ENCODE measurements at places on chromosomes 3 and 15. TPM values are rescaled to one million over a fixed set of nuclear protein-coding genes. Genes with fewer than 3 reads are reported as not detected.

GRCh38 chr3:188064831-188065493, 89.0 kb upstream of the LPP start:
- no peak for DNase-seq

DNA sequence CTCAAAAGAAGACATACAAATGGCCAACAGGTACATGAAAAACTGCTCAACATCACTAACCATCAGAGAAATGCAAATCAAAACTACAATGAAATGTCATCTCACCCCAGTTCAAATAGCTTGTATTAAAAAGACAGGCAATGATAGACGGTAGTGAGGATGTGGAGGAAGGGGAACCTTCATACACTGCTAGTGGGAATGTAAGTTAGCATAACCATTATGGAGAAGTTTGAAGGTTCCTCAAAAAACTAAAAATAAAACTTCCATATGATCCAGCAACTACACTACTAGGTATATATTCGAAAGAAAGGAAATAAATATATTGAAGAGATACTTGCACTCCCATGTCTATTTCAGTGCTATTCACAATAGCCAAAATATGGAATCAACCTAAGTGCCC, 62.8 kb upstream of the PPARG start:
- no peak for DNase-seq

DNA sequence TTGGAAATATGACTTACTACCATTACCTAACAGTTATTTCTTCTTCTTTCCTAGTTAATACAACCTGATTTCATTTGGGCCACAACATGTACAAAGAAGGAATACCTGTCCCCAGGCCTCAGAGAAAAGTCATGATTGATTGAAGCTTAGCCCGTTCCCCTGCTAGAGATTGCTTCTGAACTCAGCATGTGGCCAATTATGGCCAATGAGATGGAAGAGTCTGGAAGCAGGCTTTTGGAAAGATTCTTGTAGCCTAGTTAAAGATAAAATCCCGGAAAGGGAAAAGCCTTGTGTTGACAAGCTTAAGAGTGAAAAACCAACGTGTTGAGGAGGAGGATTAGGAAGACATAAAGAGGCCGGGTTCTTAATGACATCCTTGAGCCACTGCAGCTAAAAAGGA, 17.0 kb upstream of the TM6SF1 start:
- DNase-seq, result peak; percentile 46

Gene SOX14
- total RNA-seq, result not detected

Gene CNOT10
- 46.2 TPM for total RNA-seq

Measured in neural progenitor cell (in vitro differentiated cells).